ENCODE measurements at places on chromosomes 13 and 19.
A peak's percentile ranks its signal among the peaks of the same experiment; 100 is the strongest.

DNA sequence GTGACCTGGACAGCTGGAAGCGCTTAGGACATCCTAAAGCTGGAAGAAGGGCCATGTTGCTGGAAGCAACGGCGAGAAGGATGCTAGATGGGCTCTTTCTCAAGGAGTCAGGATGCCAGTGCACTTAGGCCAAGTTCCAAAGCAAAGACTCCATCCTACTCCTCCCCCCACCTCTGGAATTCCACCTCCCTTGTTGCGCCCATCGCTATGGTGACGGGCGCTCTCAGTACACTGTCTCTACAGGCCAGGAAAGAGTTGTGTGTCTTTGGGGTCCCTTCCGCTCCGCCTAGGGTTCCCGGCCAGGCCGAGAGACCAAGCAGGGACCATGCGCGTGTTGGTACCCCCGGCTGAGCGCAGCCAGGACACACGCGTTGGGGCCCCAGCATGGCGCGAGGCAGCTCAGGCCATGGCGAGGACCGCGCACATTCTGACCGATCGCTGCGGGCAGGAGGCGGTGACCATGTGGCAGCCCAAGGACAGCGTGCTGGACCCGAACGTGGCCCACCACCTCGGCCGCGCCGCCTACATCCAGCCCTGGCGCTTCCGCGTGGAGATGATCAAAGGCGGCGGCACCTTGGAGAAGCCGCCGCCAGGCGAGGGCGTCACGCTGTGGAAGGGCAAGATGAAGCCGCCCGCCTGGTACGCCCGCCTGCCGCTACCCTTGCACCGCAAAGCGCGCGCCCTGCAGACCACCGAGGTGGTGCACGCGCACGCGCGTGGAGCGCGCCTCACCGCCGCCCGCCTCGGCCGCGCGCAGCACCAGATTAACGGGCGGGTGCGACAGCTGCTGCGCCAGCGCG lies 31.0 kb upstream of the SLC1A6 start:
- DNase-seq: no peak

DNA sequence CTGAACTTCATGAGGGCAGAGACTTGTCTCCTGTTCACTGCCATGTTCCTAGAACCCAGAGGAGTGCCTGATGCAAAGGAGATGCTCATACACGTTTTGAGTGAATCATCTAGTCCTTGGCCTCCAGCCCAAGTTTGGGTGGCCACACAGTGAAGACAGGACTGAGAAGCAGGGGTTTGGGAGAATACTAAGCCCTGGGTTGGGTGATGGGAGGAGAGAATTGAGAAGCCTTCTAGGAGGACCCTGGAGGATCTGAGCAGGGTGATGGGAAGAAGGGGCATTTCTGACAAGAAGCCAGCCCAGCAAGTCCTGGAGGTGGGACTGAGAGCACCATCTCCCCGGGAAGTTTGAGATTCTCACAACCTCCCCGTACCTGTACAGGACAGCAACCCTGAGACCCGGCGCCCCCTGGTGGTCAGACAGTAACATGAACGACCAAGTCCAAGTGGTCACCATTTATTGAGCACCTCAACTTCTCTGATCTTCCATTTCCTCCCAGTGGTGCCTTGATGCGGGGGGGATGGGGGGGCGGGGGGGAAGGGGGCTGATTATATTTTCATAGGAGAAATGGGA lies 11.0 kb downstream of the CTU1 start:
- peak; percentile 58 for DNase-seq

- no peak for DNase-seq
These were observed 5.8 kb downstream of the CPAMD8 start for GRCh38 chr19:17020823-17021222.

- no peak for DNase-seq
These were observed 78.9 kb downstream of the TEX26 start for GRCh38 chr13:31011193-31011860.

DNA sequence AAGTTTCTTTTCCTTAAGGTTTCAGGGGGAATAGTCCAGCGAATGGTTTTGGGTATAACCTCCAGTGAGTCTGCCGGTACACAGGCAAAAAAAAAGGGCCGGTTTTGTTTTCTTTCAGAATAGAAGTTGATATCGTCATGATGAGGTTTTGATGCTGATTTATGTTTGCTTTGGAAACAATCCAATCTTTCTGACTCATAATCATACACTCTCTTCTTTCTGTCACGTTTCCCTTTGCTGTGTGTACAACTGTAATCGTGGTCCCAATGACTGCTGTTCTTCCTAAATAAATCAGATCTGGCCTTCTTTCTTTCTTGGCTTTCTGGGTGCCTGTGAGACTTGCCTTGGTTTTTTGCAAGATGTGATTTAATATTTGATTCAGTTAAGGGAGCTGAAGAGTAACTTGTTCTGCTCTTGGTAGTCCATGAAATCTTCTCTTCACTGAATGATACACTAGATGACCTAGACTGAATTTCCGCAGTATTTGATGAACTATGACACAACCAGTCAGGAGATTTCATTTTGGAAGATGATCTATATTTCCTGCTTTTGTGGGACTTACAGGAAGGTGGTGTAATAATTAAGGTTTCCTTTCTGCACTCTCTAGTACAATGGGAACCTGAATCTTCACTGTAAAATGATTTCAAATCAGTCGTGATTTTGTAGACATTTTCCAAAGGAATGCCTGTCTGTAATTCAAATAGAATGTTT lies 34.9 kb upstream of the METTL21C start:
- peak; percentile 51 for DNase-seq

DNA sequence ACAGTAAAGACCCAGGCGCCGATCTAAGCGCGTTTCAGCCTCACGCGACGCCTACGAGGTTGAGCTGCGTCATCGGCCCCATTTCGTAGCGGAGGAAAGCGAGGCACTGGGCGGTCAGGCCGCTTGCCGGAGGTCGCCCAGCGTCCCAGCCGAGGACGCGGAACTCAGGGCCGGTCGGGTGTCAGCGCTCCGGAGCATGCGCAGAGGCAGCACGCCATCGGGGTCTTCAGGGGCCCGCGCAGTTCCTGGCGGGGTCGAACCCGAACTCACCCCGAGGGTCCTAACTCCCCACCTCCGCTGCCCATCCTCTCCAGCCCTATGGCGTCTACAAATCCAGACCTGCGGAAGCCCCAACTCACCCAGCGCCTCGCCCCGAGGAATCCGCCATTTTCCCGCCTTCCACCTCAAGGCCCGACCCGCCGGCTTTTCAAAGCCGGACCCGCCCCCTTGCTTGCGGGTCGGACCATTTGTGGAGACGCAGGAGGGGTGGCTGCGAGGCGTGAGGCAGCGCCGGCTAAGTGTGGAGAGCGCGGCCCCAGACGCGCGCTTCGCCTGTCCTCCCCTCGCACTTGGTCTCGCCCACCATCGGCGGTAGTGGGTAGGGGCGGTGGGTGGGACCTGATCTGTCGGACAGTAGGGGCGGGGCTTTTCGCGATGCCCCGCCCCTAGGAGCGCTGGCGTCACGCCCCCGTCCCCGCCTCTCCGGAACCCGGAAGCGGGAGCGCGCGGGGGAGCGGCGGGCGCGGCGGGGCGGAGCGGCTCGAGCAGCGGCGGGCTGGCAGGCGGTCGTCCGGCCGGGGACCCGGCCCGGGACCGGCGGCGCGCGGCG lies at the start of the genes HAUS8 and MYO9B:
HAUS8 (minus strand) TSS at position 418 of the 829 bp plus-strand sequence; CDS start at position 388, 30 bp downstream.
MYO9B (plus strand) TSS at position 743 of the 829 bp plus-strand sequence. CDS start 25,941 bp downstream, outside the sequence.
- DNase-seq: peak; percentile 98

DNA sequence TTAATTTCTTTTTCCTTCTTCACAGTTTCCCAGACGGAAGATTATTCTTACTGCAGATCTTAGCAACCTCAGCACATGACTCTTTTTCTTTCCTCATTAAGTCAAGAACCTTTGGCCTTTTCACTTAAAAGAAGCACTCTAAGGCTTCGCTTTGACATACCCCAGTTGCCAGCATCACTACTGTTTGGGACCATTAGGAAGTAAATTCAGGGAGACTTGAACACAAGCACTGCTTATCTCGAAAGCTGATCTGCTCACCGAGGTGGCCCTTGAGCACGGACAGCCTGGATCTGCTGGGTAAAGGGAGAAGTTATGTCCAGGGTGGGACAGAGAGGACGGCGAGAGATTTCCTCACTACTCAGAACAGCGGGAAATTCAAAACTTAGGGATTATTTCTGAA lies 151.4 kb upstream of the RNF113B start:
- no peak for DNase-seq

- DNase-seq: no peak
These were observed 107.5 kb upstream of the POSTN start for GRCh38 chr13:37706041-37706440.

DNA sequence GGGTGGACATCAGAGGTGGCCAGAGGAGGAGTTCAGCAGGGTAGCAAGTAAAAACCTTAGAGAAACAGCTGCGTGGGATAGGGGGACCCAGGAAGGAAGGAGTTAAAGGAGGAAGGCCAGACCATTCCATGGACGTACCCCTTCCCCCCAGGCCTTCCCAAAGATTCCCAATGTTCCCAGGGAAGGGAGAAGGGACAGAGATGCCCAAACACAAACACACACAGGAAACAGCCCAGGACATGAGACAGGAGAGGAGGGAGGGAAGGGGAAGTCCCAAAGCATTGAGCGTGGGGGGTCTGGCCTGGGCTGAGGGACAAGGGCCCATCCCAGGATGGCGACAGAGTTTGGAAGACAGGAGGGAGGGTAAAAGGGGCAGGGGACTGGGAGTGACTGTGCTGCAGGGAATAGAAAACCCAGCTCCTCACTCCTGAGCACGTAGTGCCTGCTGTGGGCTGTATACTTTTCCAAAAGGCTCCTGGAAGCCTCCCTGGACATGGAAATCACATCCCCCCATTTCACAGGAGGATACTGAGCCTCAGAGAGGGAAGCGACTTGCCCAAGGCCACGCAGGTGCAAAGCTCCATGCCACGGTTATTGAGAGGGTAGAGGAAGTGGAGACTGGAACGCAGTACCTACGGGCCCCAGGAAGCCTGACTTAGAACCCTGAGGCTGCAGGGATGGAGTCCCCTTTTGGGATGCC lies 1.1 kb downstream of the SYDE1 start:
- no peak for DNase-seq

DNA sequence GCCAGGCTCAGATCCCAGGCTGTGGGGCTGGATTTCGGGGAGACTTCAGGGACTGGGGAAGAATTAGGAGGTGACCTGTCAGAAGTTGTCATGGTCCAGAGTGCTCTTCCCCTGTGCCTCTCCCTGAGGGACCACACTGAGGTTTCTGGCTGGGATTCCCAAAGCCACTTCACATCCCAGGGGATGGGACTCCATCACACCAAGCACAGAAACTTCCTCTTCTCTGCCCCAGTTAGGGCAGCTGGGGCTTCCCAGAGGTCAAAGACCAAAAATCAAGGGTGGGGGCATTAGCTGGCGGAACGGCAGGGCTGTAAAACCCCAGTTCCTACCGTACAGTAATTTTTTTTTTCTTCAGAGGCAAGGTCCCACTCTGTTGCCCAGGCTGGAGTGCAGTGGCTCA lies 7.4 kb downstream of the FCER2 start:
- no peak for DNase-seq

DNA sequence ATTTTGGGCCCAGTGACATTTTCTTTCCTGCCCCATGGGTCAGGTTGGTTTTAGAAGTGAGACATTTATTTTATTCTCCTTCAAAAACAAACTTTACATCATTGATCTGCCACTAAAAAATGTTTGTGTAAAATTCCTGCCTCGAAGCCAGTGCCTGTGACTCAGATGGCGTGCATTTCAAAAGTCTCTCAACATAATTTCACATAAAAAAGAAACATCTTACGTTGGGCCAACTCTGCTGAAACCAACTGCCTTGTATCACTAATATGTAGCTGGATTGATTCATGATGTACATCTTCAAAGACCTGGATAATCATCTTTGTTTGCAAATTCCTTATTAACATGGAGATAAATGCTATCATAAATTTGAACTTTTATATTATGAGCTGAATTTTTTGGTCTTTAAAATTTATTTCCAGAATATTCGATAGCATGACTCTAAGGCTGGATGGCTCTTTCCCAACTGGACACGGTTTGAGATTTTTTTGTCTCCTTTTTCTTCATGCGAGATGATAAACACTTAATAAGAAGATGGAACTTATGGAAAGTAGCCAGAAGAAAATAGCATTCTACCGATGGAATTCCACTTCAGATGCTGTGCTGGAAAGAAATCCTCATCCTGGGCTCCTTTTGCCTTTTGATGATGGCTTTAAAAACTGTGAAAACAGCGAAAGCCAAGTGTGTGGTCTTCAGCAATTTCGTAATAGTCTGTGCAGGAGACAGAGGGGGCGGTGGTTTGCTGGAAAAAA lies 420.5 kb downstream of the FGF9 start:
- no peak for DNase-seq

GRCh38 chr19:16400911-16401591 lies 70.7 kb downstream of the EPS15L1 start:
- no peak for DNase-seq

- no peak for DNase-seq
These were observed 5.2 kb downstream of the NXNL1 start for GRCh38 chr19:17455308-17456123.

- DNase-seq: peak; percentile 99
These were observed 16.9 kb upstream of the CYP2S1 start for GRCh38 chr19:41175801-41176777.

GRCh38 chr13:49459580-49459979 lies 15.5 kb downstream of the SETDB2 start:
- no peak for DNase-seq

DNA sequence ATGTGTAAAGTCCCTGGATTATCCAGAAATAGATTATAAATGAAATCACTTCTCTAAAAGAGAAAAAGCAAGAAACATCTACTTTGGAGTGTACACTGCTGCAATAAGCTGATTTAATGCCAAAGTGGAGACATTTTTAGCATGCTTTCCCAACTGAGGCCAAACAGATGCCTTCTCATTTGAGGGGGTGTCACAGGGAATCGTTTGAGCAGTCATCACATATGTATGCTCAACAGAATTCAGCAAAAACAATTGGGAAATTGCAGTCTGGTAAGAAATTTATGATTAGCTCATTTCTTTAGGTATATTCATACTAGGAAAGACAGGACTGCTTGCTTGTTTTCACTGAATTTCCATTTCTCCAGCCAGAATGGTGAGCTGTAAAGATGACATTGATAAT lies 27.3 kb upstream of the TPP2 start:
- DNase-seq: no peak

DNA sequence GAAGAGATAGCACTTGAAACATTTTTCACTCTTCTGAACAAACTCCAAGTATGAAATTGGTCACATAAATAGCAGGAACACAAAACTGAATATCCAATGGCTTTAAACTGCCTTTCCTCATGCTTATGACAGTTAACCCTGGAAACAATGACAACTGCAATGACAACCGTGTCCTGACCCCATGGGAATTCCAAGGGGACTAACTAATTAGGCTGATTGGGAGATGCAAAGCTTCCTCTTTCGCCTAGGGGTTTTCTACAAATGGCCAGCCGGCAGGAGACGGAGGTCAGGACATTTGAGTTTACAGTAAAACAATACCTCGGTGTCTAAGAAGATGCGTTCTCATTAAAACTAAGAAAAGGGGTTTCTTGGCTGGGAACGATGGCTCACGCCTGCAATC lies 53.0 kb upstream of the URAD start:
- no peak for DNase-seq

- DNase-seq: no peak
These were observed 327.0 kb upstream of the SLITRK5 start for GRCh38 chr13:87344176-87344575.

DNA sequence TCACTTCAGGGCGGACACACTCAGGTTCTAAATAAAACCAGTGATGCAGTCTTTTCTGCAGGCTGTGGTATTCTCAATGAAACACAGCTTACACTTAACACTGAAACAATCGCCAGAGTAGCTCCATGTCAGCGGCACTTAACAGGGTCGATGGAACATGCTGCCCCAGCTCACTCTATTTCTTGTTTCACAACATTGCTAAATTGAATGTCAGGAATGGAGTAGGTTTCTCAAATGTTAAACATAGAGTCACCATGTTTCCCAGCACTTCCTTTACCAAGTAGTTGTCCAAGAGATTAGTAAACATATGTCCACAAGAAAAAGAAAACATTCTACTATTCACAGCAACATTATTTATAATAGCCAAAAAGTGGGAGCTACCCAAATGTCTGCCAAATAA lies 306.9 kb downstream of the SLITRK6 start:
- DNase-seq: no peak

- DNase-seq: peak; percentile 20
These were observed 5.0 kb downstream of the APC2 start for GRCh38 chr19:1455002-1455335.
